Heart right ventricle (tissue), 16 donors: ENCODE measurements at places on chromosomes 12 and 14. TPM values are rescaled to one million over a fixed set of nuclear protein-coding genes. Genes with fewer than 3 reads are reported as not detected.

The CLEC4C gene
- not detected for total RNA-seq

The CD163 gene
- total RNA-seq, result 5.1 TPM

The GARIN6 gene
- not detected for total RNA-seq

The METTL17 gene
- total RNA-seq, result 39.6 TPM

The FSCB gene
- total RNA-seq, result not detected

The SLC22A17 gene
- total RNA-seq, result 12.2 TPM

The FGD4 gene
- total RNA-seq, result 23.1 TPM

The TBX5 gene
- total RNA-seq, result 62.6 TPM

The TC2N gene
- total RNA-seq, result 3.9 TPM

The CLEC4A gene
- total RNA-seq, result not detected

The PAPLN gene
- total RNA-seq, result 2.6 TPM

The CCDC60 gene
- not detected for total RNA-seq

The RHOJ gene
- 18.4 TPM for total RNA-seq

The CD163L1 gene
- total RNA-seq, result 5.7 TPM

The TMEM229B gene
- 1.8 TPM for total RNA-seq

The HCAR3 gene
- total RNA-seq, result 0.17 TPM

The FAM234B gene
- 3.6 TPM for total RNA-seq

The TRAF3 gene
- total RNA-seq, result 10.2 TPM
